ENCODE measurements at places on chromosomes 4 and X.

DNA sequence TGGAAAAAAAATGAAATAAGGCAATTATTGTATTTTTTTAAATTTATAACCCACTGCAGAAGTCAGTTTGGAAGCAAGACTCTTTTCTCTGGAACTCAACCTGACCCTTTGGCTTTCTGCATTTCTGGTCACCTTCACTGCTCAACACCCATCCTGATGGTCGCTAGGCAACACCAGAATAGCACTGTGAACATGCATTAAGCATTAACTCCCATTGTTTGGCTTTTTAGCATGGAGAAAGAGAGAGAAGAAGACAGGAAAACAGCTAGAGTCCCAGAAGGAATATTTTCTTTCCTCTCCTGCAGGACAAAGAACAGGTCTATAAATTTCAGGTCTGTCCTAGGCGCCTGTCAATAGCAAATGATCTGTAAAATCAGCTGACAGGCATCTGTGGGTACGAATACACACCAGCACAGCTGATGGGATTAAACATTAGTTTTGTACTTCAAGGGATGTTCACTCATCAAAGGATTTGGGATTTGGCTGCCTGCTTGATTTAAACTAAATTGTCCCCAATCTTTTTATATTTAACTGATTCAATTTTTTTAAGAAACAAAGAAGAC is 137.2 kb upstream of the ETNPPL start:
- no peak for DNase-seq

DNA sequence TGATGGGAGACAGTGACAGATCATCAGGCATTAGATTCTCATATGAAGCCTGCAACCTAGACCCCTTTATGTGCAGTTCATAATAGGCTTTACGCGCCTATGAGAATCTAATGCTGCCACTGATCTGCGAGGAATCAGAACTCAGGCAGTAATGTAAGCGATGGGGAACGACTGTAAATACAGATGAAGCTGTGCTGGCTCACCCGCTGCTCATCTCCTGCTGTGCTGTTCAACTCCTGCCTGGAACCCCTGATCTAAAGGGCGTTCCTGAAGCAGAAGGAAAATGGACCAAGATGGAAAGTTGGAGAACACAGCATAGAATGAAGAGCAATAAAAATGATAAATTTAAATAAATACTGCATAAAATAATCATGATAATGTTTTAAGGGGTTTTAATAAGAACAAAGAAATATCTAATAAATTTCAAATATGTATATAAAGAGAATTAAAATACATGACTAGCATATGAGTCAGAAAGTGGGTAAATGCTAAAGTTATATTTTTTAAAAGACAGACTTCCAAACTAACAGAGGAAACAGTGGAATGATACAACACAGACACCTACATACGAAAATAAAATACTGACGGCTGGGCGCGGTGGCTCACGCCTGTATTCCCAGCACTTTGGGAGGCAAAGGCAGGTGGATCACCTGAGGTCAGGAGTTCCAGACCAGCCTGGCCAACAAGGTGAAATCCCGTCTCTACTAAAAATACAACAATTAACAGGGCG is 59.2 kb downstream of the RBM47 start:
- DNase-seq: no peak

GRCh38 chrX:65999563-66000148 is 40.2 kb downstream of the VSIG4 start:
- no peak for DNase-seq

DNA sequence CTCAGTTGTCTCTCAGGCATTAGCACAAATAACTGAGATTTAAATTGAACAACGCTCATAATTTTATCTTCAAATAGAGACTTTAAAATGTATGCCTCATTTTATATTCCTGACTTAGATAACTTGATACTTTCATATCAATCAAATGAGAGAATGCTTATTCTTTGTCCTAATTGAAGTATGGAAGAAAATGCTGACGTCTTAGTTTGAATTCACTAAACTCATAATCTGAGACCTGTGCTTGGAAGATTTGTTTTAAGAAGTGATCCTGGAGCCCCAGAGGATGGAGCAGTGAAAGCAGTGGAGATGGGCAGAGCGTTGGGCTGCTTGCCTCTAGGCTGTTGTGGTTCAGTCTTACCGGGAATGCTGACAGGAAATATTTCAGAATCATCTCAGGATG is 76.1 kb downstream of the ZNF518B start:
- no peak for DNase-seq

- no peak for DNase-seq
Measured at GRCh38 chr4:175784986-175785525, 27.0 kb downstream of the GPM6A start.

- no peak for DNase-seq
Measured at GRCh38 chr4:46586566-46586965, 196.6 kb upstream of the GABRA2 start.

Data from activated CD8-positive, alpha-beta memory T cell treated with anti-CD3 and anti-CD28 coated beads for 1 hour (primary cell).